ENCODE measurements at places on chromosomes 5 and 9.

- no peak for DNase-seq
Measured at GRCh38 chr5:52065182-52065581, 681.9 kb downstream of the ISL1 start.

DNA sequence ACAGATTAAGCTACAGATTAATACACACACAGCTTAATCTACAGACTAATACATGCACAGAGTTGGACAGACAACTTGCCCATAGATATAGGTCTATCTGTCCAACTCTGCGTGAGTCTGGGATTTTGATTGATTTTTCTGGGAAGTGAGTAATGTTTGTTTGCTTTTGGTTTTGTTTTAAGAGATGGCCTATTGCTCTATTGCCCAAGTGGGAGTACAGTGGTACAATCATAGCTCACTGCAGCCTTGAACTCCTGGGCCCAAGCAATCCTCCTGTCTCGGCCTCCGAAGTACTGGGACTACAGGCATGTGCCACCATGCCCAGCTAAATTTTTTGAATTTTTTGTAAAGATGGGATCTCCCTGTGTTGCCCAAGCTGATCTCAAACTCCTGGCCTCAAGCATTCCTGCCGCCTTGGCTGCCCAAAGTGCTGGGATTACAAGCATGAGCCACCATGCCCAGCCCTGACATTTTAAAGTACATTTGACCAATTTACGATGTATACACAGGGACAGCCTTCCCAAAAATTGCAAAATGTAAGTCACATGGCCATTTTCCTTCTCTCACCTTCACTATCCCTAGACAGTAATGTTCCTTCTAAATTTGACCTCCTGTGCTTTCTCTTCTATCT lies 50.8 kb downstream of the PAPPA start:
- no peak for DNase-seq

DNA sequence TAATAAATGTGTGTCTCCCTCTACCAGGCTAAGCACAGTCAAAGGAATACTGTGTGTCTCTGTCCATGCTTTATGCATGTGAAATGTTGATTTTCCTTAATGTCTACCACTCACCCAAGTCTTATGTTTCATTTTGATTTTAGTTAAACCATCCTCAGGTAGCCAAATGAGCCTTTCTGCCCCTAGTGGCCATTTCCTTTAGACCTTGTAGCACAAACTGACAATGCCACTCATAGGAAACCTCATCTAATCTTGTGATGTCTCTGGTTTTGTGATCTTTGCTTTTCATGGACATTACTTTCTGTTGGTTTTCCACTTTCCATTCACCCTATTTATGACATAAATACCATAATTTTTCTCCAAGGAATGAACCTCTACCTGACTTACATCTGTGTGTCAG lies 820.8 kb downstream of the MAT2B start:
- no peak for DNase-seq

- no peak for DNase-seq
Measured at GRCh38 chr5:62341783-62342475, 35.9 kb downstream of the KIF2A start.

DNA sequence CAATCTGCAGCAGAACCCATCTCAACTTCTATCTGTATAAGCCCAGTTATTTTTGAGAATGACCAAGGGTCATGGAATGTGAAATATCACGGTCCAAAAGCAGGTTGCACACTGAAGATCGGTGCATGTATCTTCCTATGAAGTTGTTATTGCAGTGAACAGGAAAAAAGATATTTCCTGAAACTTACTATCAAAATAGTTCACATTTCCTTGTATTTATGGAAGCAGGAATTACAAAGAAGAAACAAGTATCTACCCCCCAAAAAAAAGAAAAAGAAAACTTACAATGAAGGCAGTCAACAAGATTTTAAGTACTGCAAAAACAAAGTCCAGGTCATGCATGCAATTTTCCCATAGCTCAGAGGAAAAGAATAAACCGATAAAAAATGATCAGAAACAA lies 70.0 kb downstream of the MPDZ start:
- no peak for DNase-seq

GRCh38 chr5:56307714-56308333 lies 74.7 kb upstream of the ANKRD55 start:
- no peak for DNase-seq

All from C1 segment of cervical spinal cord (tissue), 14 donors.